ENCODE measurements at places on chromosomes 4 and X.

DNA sequence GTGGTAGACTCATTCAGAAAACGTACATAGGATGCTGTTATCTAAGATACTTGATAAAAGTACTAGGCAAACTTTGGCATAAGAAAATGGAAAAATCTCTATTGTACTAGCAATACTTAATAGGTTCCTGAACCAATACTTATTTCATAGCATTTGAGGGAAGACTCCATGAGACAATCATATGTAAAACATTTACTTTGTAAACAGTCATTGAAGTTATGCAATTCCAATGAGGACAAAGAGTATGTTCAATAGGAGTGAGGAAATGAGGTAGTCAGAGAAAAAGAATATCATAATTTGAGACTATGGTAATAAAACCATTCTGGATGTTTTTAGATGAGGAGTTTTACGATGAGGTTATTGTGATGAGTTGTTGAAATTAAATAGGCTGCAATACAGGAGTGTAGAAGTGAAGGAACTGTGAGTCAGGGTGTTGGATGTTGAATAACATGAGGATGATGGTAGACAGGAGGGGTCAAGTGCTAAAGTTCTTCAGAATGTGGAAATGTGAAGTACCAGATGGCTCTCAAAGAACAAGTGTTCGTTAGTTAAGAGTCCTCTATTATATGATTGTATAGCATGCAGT, 397.9 kb downstream of the PPP3CA start:
- DNase-seq = no peak

- no peak for DNase-seq
Measured at GRCh38 chr4:98468709-98469108, 189.7 kb downstream of the TSPAN5 start.

DNA sequence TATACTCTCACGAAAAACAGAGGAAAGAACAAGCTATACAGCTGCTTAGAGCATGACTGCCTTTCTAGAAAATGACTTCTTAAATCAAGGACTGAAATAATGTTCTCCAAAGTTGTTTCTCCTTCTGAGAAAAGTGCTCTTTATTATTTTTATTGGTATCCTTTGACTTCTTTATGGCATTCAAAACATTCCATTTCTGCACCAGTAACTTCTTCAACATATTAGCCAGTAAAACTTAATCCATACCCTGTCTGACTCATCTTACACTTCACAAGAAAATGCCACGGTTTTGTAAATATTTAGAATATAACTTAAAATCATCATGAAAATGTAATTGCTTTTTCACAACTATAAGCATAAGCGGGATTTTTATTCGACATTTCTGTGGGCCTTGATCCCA, 180.4 kb downstream of the NR3C2 start:
- no peak for DNase-seq

- no peak for DNase-seq
Measured at GRCh38 chr4:154492288-154492687, 689 bp upstream of the DCHS2 start.

DNA sequence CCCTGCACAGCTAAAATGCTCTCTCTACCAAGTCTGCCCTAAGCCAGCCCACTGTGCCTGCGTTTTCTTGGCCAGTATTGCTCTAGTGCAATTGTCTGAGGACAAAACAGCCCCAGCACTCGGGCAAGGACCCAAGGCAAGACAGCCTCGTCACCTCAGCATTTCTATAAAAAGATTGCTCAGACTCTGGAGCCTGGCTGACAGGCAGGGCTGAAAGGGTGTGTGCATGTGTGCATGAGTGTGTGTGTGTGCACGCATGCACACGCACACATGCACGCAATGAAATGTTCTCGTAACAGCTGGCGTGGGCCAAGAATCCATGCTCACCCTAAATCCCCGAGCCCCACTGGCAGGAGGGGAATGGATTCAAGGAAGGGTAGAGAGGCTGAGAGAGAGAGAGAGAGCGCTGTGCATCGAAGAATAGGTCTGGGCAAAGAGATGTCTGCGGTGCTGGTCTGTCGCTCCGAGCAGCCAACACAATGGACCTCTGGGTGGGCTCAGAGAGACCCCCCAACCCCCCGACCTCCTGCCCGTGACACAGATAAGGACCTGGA, 579.2 kb downstream of the BCOR start:
- DNase-seq = no peak

- DNase-seq = no peak
Measured at GRCh38 chr4:95214408-95214807, 334.4 kb downstream of the UNC5C start.

DNA sequence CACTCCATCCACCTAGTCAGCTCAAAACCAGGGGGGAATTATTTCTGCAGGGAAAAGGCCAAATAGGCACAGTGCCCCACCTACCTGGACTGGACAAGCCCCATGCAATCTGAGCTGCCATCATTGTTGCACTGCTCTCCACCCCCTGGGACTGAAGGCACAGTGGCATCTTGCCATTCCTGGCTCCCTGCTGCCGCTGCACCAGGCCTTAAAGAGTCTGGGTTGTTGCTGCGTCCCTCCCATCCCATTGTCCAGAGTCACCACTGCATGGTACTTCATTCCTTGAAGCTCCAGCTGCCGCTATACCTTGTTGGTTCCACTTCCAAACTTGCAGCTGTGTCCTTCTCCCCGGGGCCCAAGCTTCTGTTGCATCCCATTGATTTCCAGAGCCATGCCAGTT, 629.7 kb downstream of the STIM2 start:
- no peak for DNase-seq

DNA sequence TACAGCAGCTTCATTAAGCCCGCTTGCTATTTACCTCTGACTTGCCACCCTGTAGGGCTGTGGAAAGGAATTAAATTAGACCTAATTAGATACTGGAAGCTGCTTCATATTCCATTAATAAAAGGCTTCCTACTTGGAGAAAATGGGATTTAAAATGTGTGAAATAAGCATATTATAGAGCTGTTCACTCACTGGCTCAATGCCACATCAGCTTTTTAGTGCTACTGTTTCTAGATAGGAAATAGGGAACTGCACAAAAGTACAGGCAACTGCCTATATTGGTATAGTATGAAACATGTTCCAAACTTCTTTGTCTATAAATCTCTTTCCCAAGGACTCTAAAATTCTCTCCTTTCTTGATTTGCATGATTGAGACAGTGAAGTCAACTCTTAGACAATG, 407.9 kb upstream of the AADAT start:
- DNase-seq = no peak
